SK-N-DZ (cell line): ENCODE measurements at places on chromosomes 12 and 14.

GRCh38 chr12:14988035-14988434, 15.2 kb downstream of the PDE6H start:
- DNase-seq: no peak

DNA sequence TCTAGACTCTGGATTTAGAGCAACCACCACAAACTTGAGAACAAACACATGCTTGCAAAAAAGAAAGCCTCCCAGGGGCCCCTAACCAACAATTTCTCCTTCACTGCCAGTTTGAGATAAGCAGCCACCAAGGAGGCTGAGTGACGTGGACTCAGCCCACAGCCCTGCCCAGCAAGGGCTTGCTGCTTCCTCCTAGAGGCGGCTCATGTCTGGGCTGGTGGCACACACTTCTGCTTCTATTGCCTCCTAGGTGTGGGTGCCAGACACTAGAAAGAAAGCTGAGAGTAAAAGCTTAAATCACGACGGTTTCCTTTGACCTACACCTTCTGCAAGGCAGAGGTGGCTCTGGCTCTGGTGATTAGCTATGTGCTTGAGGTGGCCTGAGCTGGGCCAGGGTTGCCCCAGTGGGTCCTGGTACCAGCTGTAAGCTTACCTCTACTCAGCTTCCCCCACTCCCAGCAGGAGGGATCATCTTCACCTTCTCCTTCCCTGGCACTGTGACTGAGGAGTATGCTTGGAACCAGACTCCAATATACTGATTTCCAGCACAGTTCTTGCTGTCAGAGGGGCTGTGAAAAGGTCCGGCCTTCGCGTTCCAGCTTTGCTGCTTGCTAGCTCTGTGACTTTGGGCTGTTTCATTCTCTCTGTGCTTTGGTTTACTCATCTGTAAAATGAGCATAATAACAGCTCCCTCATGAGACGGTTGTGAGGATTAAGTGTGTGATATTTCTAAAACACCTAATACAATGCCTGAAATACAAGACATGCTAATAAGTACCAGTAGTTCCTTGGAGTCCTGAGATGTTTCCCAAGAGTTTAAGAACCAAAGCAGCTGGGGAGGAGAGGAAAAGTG, 89.7 kb upstream of the PARP11 start:
- DNase-seq: no peak

DNA sequence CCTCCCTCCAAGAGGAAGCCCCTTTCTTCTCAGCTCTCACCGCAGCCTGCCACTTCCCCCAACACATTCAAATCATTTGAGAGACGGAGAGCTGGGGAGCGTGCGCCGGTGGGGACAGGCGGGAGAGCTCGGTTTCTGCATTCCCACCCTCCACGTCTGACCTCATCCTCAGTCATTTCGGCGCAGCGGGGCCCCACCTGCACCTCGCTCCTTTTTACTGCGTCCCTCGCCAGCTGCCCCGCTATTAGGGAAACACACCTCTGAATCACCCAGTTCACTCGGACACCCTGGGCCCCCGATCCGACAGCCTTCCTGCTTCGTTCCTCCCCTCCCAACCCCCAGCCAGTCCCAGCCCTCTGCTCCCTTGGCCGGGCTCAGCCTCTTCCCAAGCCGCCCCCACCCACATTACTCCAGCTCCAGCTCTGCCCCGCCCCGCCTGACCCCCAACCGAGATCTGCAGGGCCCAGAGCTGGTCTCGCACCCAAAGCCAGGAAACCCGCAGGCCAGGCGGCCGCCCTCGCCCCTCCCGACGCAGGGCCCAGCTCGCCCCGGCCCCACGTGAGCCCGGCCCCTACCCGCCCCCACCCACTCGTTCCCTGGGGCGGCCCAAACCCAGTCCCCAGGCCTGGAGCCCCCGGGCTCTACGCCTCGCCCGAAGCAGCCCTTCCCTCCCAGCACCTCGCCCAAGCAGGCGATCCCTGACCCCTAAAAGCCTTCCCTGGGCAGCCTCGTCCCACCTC, 783 bp downstream of the CORO1C start:
- DNase-seq: peak; percentile 74

GRCh38 chr12:92496790-92497189, 206.0 kb upstream of the PLEKHG7 start:
- DNase-seq: no peak

GRCh38 chr14:32259368-32260013, 56.4 kb upstream of the RNU6-8 start:
- no peak for DNase-seq

- no peak for DNase-seq
These were observed 18.1 kb downstream of the ASPG start for GRCh38 chr14:104103446-104104075.

- DNase-seq: no peak
These were observed 287.5 kb downstream of the FOXG1 start for GRCh38 chr14:29054119-29054518.

- no peak for DNase-seq
These were observed 67.8 kb downstream of the FLRT2 start for GRCh38 chr14:85597701-85598100.

- DNase-seq: peak; percentile 87
These were observed 589.3 kb upstream of the TMEM132C start for GRCh38 chr12:127677537-127678131.

DNA sequence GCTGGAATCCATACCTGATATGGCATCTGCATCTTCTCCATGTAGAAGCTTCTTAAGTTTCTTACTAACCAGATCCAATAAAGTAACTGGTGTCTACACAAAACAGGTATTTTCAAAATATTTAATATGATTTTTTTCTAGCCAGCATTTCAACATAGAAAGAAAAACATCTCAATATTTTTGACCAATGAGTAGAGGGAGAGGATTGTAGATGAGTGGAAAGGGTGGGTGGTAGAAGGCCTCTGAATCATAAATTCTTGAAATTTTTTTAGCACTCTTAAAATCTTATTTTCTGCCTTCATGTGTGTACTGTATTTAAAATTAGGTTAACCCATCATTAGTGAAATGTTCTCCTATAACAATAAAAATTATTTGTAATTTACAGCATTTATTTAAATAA, 18.0 kb downstream of the DEPDC4 start:
- no peak for DNase-seq

DNA sequence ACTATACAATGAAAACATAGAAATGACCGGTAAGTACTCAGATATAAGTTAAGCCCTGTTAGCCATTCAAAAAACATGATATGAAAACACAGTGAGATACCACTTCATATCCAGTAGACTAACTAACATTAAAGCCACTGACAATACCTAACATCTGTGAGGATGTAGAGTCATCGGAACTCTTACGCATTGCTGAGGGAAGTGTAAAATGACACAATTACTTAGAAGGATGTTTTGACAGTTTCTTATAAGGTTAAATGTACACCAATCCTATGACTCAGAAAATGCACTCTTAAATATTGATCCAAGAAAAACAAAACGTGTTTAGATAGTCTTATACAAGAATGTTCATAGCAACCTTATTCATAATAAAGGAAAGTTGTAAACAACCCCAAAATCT, 782.9 kb downstream of the BCL11B start:
- no peak for DNase-seq

DNA sequence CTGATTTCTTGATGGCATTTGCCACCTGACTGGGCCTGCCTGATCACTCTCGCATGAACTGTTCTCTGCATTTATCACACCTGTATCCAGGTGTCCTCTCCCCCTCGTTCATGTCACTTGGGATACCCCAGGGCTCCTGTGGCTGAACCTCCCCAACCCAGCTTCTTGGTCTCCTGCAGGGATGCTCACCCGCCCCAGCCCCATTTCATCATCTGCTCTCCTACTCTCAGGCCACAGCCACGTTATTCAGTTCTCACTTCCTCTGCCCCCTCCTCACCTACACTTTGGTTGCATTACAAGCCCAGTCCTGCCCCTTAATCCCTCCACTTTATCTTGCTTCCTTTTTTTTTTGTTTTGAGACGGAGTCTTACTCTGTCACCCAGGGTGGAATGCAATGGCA, 35.5 kb downstream of the TMBIM6 start:
- no peak for DNase-seq

GRCh38 chr12:4112734-4113325, 160.7 kb upstream of the CCND2 start:
- DNase-seq: no peak

DNA sequence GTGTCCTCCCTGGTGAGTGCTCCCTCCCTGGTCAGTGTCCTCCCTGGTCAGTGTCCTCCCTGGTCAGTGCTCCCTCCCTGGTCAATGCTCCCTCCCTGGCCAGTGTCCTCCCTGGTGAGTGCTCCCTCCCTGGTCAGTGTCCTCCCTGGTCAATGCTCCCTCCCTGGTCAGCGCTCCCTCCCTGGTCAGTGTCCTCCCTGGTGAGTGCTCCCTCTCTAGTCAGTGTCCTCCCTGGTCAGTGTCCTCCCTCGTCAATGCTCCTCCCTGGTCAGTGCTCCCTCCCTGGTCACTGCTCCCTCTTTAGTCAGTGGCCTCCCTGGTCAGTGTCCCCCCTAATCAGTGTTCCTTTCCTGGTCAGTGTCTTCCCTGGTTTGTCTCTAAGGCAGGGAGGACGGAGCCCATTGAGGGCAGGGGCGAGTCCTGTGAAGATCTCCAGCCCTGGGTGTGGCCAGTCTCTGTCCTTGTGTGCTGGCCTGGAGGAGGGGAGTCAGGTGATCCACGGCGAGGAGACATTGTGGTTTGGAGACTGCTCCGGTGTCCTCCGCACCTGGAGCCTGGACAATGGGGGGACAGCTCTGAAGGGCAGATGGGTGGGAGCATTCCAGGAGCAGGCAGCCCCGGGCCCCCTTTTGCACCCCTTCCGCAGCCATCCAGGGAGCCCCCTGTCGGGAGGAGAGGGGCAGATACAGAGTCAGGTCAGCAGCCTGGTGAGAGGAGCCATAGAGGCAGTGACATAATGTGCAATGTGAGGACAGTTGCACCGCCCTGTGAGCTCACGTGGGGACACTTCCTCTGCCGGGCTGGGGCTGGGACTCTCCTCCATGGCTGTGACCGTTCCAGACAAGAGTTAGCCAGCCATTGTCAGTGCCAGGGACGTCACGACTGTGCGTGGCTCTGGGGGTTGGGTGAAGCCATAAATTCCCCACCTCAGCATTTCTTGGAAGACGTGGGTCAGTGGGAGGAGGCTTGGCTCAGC, 93.4 kb downstream of the ADGRD1 start:
- DNase-seq: no peak

DNA sequence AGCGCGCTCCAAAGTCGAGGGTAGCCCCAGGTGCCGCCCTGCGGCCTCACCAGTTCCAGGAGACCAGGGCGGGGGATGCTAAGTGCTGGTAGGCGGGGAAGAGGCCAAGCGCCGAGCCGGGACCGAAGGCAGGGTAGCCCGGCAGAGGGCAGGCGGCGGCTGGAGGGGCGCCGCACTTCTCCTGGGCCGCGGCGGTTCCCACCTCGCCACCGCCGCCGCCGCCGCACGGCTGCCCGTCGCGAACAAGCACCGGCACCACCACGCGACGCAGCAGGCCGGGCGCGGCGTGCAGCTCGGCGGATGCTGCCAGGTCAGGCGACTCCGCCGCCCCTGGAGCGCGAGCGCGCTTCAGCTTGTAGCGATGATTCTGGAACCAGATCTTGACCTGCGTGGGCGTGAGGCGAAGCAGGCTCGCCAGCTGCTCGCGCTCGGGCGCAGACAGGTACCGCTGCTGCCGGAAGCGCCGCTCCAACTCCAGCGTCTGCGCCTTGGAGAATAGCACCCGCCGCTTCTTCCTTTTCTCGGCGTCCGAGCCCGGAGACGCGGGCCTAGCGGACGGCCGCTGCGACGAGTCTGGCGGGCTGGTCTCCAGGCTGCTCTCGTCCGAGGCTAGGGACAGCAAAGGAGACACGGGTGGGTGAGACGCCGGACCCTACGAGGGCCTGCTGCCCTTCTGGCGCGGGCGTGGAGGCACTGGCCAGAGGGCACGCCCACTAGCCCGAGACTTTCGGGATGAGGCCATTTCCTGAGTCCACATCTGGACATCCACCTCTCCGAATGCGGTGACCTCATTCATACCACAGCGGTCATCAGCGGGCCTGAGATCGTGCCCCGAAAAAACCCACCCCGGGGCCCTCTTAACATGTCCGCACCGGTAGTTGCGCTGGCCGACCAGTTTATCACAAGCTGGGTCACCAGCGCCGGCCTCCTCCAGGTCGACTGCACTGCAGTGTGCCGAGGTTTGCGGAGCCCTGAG, 1.3 kb downstream of the NKX2-8 start:
- no peak for DNase-seq

DNA sequence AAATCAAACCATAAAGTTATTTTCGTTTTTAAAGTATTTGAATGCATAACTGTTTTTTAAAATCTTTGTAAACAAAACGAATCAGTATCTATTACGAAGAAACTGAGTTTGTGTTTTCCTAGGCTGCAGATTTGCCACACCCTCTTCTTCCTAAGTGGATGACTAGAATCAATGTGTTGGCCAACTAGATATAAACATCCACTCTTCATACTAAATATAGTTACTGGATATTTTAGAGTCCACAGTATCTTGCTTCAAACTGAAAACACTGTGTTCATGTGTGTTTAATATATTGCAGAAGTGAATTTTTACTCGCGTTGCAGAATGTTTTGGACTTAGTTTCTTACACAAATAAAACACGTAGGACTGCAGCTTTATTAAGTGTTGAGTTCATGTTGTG, 63.2 kb downstream of the KLHL28 start:
- DNase-seq: no peak

DNA sequence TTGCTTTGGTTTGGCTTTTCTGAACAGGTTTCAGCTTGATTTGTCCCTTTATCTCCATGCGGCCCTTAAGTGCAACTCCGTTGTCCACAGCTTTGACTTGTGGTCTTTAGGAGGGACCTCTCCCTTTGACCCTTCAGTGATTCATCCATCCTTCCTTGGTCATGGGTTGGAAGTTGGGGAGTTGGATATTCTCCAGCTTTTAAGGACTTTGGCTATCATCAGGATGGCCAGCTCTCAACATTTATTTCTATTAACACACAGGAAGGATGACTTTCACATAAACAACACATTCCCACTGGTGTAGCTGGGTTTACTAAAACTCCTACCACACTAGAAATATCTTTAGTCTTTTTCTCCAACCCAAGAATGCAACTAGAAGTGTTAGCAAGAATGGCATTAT, 50.9 kb upstream of the E2F7 start:
- no peak for DNase-seq

- DNase-seq: no peak
These were observed 127.8 kb upstream of the RFLNA start for GRCh38 chr12:124167141-124167540.

GRCh38 chr12:49094975-49095365, 369 bp upstream of the DHH start:
- DNase-seq: no peak

GRCh38 chr14:70906793-70907175, 475 bp upstream of the PCNX1 start:
- no peak for DNase-seq
